Choroid plexus epithelial cell (primary cell): ENCODE measurements at places on chromosomes 1 and 21.
A peak's percentile ranks its signal among the peaks of the same experiment; 100 is the strongest.

DNA sequence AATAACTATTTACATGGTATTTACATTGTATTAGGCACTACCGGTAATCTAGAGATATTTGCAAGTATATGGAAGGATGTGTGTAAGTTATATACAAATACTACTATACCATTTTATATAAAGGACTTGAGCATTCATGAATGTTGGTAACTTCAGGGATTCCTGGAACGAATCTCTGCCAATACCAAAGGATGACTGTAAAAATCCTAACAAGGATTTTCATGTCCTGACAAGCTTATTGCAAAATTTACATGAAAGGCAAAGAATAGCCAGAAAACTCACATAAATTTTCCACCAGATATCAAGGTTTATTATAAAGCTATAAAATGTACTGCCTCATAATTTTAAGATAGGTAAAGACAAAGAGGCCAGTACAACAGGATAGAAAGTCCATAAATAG is 325.2 kb upstream of the NRIP1 start:
- DNase-seq: no peak

DNA sequence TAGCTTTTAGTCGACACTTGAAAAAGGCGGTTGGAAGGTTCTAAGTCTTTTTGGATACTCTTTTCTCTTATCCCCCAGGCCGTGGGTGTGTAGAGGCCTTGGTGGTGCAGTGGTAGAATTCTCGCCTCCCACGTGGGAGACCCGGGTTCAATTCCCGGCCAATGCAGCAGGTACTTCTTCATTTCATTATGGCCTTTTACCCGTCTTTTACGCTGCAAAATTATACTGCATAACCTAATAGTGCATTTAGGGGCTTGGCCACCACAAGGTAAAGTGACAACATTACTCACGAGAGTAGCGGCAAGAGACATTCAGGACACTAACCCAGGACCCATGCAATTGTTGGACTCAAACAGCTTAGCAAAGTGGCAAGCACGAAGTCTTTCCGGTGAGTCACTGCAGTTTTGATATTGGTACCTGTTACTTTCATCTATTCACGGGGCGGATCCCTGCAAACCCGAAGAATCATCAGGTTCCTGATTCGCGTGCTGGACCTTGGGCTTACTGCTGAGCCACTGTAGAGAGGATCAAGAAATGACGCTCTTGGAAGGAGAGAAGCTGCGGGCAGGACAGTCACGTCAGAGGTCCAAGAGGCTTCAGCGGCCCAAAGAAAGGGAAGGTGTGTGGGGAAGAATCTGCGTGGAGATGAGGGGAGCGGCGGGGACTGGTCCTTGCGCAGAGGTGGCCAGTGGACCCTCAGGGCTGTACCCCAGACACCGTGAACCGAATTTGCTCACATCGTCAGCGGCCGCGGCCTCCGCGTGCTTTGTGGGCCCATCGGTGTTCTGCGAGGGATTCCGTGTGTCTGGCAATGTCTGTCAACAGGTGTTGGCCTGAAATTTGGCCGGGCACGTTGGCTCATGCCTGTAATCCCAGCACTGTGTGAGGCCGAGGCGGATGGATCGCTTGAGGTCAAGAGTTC is 12.9 kb upstream of the RNU1-4 start:
- peak; percentile 67 for DNase-seq

GRCh38 chr1:47491341-47491753 is 53.5 kb downstream of the FOXD2 start:
- DNase-seq: no peak

DNA sequence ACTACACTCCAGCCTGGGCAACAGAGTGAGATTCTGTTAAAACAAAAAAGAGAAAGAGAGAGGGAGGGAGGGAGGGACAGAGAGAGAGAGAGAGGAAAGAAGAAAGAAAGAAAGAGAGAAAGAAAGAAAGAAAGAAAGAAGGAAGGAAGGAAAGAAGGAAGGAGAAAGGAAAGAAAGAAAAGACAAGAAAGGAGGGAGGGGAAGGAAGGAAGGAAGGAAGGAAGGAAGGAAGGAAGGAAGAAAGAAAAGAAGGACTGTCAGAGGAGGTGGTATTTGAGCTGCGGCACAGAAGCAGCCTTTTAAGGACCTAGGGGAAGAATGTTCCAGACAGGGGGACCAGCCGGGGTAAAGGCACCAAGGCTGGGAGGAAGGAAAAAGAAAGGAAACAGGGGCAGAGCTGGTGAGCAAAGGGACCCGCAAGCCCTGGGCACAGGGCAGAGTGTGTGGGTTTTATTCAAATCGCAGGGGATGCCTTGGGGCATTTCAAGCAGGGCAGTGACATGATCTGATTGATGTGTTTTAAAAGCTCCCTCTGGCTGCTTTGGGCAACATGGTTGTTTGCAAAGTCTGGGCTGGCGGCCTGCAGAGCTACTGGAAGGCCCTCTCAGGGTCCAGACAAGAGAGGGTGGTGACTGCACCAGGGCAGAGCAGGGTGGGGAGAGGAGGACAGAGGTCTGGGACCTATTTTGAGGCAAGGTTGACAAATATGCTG is 176.9 kb upstream of the VAMP3 start:
- no peak for DNase-seq

- no peak for DNase-seq
These were observed 34.1 kb upstream of the BTG3 start for GRCh38 chr21:17646790-17647189.

GRCh38 chr1:214014730-214015129 is 27.0 kb downstream of the PROX1 start:
- no peak for DNase-seq

- peak; percentile 88 for DNase-seq
These were observed 27.7 kb downstream of the SPATA45 start for GRCh38 chr1:212819726-212820125.

GRCh38 chr21:36664662-36664990 is 34.3 kb upstream of the SIM2 start:
- no peak for DNase-seq

- DNase-seq: no peak
These were observed 302.7 kb downstream of the MRPL39 start for GRCh38 chr21:25304611-25305010.
